ENCODE measurements at places on chromosomes 5 and 9.

DNA sequence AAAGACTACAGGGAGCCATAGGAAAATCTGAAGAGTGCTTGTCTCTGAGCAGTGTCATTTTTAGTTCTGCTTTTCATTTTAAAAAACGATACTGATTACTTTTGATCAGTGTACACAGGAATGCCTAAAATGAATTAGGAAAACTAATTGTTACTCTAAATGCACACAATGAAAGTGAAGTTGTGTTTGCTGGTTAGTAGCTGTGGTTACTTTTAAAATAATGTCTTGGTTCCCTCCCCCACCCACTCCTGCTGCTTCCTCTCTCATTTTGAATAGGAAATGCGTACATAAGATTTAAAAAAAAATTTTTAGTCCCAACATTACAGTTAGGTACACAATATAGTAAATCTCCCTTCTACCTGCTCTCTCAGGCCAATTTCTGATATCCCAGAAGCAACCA lies 47.5 kb upstream of the PLPP1 start:
- peak; percentile 46 for DNase-seq

- no peak for DNase-seq
Measured at GRCh38 chr5:32720300-32720699, 9.2 kb downstream of the NPR3 start.

- no peak for DNase-seq
Measured at GRCh38 chr9:81623778-81624177, 65.6 kb downstream of the TLE1 start.

- no peak for DNase-seq
Measured at GRCh38 chr9:86341007-86341491, 13.2 kb downstream of the TUT7 start.

DNA sequence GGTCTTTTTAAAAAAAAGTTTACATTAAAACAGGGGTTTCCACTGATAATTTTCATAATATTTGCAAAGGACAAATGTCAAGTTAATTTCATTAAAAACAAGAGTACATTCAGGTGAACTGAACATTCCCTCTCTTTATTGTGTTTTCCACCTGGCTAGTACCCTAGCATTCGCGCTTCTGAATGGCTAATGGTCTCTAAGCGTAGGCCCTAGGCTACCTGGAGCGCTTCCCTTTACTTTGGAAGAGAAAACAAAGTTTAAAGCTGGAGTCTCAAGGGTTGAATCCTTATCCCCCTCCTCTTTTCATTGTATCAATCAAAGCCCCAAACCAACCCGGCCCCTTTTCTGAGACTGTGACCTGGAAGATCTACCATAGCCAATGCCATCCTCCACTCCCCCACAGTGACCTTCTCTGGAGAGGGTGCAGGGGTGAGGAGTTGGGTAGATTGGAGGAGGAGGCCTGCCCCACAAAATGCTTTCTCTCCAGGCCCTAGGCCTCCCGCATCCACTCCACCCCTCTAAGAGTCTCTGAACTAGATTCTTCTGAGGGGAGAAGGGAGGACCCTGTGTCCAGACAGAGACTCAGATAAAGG lies 73.3 kb upstream of the TBCA start:
- no peak for DNase-seq

DNA sequence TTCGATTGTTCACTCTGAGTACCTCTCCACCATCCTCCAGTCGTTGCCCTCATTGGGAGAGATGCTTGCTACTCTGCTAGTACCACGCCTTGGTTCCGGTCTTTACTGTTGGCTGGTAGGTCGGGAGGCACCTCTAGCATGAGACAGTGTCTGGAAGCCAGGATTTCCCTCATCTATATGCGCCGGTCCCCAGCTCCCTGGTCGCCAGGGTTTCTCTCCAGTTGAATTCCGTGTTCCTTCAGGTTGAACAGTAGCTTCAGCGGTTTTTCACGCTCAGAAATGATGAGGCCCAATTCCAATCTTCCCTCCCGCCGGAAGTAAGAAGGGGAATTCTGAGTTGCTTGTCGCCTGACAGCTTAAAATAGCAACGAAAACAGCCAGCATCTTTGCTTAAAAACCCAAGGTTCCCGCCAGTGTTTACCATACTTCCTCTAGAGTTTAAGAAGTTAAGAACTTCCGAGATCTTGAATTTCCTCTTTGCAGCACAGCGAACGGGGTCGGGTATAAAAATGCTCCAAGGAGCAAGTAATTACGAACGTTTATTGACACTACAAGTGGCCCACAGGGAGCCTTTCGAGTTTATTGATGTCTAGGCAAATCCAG lies 1.3 kb upstream of the ST8SIA4 start:
- no peak for DNase-seq

- DNase-seq: no peak
Measured at GRCh38 chr5:57703721-57704120, 221.1 kb upstream of the ACTBL2 start.

DNA sequence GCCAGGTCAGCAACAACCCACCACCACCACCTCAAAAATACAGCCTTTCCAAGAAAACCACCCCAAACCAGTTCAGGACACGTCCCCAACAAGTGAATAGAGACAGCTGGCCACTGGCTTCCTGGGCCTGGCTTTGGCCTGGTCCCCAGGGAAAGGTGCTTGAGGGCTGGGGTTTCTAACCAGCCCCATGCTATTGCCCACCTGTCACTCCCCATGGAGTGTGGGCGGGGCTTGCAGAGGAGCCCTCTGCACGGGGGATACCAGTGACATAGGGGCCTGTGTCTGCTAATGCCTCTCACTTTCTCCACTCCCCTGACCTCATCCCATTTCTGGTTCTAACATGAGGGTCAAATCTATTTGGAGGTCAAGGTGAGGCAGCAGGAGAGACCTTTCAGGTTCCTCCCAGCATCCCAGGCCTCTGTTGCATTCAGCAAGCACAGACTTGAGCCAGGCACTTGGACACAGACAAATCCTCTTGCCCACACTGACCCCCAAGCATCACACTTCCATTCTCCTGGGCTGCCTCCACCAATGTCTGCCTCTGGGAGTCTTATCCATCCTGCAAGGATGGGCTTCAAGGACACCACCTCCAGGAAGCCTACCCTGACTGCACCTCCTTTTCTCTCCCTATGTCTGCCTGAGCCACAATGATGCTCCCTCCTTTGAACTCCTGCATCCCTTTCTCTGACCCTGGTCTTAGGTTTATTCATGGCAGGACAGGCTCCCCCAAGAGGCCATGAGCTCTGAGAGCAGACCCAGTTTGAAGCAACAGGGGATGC lies 16.1 kb upstream of the TTLL11 start:
- peak; percentile 23 for DNase-seq

GRCh38 chr9:33858423-33858822 lies 41.5 kb downstream of the UBE2R2 start:
- DNase-seq: no peak

DNA sequence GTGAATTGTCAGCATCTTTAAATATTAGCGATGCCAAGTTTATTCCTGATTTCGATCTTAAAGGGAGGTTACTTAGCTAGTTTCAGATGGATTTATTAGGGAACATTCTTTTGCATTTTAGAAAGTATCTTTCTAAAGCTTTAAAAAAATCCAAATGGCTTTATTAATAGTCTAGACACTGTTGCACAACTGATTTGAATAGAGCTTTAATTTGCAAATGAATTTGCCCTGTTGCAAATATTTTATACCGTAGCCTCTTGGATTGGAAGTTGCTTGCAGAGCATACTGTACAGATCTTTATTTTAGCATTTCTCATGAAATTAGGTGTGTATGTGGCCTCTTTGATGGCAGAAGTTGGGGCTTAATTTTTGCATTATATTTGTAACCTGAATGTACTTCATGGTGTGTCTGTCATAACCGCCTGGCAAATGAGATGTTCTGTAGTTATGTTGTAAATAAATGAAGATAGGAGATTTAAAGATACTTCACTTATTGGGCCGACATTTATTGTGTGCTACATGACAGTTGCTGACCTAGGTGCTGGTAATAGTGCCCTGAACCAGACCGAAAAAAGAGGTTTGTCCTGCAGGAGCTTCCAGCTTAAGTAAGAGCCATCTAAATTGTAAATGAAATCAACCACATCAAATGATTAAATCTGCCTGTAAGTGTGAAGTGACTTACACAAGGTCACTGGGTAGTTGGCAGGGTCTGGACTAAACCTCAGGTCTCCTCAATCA lies 1.8 kb downstream of the TCERG1 start:
- DNase-seq: no peak

DNA sequence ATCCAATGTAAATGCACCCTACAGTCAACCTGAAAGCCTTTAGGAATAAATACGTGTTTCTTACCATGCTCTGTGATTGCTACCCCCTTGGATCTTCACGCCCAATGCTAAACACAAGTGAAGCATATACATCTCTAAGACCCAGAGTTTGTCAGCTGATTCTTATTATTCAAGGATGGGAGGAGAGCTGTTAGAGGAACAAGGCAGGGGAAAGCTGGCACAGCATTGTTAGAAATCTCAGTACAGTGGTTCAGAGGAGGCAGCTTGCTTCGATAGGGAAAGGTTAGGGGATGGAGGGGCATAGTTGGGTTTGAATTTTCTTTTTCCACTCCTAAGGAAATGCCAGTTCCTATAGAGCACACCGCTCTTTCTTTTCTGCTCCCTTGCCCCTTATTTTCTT lies 16.7 kb upstream of the TAF11L2 start:
- DNase-seq: no peak

DNA sequence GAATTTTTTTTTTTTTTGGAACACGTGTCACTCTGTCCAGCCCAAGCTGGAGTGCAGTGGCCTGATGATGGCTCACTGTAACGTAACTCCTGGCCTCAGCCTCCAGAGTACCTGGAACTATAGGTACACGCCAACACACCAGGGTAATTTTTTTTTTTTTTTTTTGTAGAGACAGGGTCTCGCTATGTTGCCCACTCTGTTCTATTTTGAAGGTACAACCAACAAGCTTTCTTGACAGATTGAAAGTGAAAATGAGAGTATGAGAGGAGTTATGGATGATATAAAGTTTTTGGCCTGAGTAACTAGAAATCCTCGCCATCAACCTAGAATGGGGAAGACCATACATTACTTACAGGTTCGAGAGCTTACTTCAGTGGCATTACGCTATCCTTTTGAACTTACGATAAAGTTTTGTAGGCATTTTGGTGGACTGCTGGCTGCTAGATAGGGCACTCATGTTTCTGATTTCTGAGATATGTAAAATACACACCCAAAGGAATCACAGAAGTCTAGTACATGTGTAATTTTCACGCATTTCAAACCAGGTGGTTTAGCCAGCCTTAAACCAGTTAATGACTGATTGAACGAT lies 806 bp upstream of the CDC42SE2 start:
- DNase-seq: peak; percentile 45

DNA sequence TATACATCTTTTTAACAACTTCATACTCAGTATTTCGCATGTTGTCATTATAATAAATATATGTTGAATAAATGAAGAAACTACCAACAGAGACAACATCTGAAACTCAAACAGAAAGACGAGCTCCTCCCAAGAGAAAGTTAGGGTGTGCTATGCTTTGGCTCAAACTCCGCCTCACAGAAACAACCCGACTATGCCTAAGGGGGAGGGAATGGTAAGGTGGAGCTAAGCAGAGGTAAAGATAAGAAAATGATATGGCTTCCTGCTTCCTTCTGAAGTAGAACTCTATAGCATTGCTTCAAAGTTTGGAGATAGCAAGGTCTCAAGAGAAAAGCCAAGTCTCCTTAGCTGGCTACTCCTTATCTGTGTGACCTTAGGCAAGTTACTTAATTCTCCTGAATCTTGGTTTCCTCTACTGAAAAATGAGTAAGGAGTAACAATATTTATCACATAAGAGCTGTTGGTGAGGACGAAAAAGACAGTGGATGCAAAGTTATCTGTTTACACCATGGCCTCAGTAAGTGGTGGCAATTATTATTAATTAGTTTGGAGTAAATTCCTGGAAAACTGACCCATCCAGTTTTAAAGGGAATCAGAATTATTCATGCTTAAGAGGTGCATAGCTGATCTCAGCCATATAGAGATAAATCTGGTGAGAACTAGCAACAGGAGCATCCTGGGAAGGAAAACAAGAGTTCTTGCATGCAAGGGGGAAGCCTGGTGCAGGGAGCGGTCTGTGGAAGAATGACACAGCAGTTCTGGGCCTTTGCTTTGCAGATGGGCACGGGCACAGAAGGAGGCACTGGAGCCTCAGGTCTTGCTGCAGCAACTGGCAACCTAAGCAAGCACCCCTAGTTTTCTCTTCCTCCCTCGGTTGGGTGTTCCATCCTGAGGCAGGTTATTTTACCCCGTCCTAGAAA lies 73.3 kb downstream of the GLIS3 start:
- no peak for DNase-seq

DNA sequence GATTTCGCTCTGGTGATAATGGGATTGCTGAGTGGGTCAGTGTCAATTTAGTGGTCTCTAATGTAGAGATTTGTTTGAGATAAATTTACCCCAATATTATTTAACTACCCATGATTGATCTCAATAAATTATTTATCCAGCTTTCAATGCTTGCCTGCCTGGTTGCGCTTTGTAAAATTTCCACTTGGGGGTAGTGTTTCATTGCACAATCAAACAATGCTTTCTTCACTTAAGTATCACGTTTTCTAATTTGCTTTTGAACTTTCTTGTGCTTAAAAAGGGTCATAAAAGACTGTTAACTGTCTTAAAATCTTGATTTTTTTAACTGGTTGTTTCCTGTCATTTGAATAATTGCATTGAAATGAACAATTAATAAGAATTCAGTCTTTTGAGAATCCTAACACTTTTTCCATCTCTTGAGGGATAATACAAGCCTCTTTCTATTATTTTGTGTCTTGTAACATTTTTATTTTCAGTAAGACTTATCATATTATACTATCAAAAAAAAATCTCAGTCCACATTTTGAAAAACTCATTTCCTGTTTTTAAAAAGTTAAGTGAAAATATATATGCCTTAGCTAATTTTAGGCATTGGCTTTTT lies 18.7 kb downstream of the HSD17B4 start:
- DNase-seq: peak; percentile 26

DNA sequence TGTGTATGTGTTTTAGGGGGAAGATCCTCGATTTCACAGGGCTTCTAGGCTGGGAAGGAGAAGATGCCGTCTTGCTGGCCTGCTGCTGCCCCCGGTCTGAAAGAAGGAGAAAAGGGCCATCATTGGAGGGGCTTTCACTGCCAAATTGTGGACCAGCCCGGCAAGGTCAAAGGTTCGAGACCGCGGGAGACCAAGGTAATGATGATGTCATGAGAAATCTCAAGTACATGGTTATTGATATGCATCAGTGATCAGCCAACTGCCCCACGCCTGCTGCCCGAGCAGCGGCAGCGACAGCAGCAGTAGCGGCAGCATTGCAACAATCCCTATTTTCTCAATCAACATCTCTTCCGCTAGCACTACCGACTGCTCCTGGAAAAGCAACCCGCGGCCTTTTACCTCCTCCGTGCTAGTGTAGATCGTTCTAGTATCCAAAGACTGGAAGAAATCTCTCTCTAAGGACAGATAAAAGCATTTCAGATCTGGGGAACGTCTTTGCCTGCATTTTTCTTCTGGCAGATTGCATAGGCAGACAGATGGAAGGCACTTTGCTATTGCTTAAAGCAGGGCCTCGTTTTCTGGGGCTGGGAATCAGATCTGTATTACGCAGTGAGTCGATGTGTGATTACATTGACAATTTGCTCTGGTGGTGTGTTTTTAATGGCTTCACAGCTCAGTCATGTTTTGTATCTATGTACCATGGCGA lies 215.3 kb downstream of the MEF2C start:
- no peak for DNase-seq

GRCh38 chr5:157597277-157597676 lies 21.7 kb upstream of the ADAM19 start:
- DNase-seq: no peak

- DNase-seq: no peak
Measured at GRCh38 chr9:133273098-133273497, 1.9 kb downstream of the ABO start.
